ENCODE measurements at places on chromosomes 3 and 15.

DNA sequence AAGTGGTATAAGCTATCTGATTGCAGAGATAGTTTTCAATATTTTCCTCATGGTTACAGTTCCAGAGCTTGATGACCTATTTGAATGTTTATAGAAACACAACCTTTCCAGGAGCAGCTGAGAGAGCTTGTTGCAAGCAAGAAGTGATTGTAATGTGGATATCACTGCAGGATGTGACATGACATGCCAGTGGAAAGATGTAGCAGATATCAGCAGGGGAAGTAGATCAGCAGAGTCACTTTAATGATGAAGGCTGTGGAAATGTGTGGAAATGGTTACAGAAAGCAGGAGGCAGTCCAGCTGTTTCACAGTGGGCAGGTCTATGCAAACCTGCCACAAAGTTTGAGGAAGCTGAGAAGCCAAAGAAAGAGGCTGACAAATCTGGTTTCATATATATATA, 21.0 kb downstream of the TMEM158 start:
- DNase-seq, result no peak

- no peak for DNase-seq
These were observed 20.1 kb upstream of the MAGEF1 start for GRCh38 chr3:184731786-184732537.

DNA sequence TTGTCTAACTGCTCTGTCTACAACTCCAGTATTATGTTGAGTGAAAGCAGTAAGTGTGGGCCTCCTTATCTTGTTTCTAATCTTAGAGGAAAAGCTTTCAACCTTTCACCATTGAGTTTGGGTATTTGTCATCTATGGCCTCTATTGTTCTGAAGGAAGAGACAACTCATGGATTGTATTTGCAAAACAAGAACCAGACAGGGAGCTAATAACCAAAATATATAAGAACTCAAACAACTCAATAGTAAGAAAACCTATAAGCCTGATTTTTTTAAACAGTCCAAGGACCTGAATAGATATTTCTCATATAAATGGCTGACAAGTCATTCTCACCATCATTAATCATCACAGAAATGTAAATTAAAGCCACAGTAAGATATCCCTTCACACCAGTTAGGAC, 113.0 kb downstream of the TAFA4 start:
- no peak for DNase-seq

GRCh38 chr15:25072857-25073476, 118.2 kb downstream of the SNRPN start:
- no peak for DNase-seq

GRCh38 chr3:50445919-50446318, 57.5 kb downstream of the CACNA2D2 start:
- no peak for DNase-seq

All from pulmonary artery endothelial cell (primary cell).